Occipital lobe (tissue), 3 donors: ENCODE measurements at places on chromosomes 13 and 19. TPM values are rescaled to one million over a fixed set of nuclear protein-coding genes. Genes with fewer than 3 reads are reported as not detected.

The LYL1 gene
- total RNA-seq, result 3.3 TPM

The TYROBP gene
- 3.1 TPM for total RNA-seq

The ZNF506 gene
- total RNA-seq, result 69.3 TPM

DNA sequence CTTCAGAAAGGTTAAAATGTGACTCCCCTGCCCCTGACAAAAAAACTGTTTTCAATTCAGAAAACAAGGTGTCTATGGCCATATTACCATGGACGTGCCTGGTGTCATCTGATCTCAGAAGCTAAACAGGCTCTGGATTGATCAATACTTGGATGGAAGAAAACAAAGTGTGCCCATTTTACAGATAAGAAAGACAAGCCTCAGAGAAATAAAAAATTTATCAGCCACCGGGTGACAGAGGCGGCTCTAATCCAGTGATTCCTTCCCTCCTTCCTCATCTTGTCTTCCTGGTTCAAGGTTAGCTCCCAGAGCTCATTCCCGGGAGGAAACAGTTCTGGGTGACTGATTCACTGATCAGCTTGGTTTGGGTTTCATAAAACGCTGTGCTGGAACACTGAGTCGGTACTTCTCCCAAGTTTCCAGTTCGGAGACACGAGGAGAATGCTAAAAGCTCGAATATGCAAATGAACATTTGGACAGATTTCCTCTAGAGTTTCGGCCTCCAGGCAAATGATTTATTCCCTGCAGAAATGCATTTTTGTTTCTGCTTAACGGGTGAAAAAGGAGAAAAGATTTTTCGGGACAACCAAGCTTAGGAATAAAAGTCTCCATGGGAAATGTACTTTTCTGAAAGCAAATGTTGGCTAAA lies 211.2 kb downstream of the UQCRFS1 start:
- DNase-seq, result no peak

DNA sequence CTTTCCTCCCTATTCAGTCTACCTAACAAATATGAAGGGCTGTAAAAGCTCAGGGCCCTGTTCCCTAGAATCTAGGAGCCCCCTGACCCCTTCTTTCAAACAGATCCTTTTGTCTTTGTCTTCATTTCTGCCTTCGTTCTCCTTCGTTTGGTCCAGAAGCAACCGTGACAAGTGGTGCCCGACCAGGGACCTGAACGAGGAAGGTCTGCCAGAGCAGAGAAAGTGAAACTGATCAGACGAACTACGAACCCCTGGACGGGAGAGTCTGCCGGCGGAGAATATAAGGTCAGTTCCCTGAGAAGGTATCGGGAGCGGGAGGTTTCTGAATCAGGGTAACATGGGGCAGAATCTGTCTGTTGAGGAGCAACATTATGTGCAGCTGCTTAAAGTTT lies 751 bp downstream of the ERVK3-1 start:
- no peak for DNase-seq

- no peak for DNase-seq
These were observed 363.1 kb downstream of the FGF14 start for GRCh38 chr13:102038787-102039186.

- no peak for DNase-seq
These were observed 78.8 kb downstream of the RAP2A start for GRCh38 chr13:97512732-97513131.

DNA sequence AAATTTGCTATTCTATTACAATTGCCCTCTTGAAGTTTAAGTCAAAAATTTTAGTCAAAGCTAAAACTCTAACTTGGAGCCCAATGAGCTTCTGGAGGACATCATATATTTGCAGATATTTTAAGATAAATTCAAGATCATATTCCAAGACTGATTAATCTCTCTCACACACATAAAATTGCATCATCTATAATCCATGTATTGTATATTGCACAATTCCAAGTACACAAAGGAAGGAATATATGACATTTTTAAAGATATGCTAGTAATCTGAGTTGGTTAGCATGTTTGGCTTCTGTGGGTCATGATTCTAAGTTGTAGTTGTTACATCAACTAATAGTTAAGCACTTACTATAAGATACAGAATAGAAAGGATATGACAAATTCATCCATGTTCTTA lies 53.3 kb downstream of the KCNRG start:
- DNase-seq, result no peak
